Glutamatergic neuron (in vitro differentiated cells): ENCODE measurements at places on chromosomes 12 and 14.

- no peak overlapping the region for H3K4me3 ChIP-seq
- peaks cover 10% of the 10 kb centered on the region for H3K27me3 ChIP-seq
- no peak for DNase-seq
- H3K27ac ChIP-seq = no peak overlapping the region
- H3K4me1 ChIP-seq = peaks cover 21% of the 10 kb centered on the region
Observed at GRCh38 chr12:32292151-32292550, 107.2 kb upstream of the FGD4 start.

GRCh38 chr12:57404966-57405640 is 25.7 kb downstream of the R3HDM2 start:
- DNase-seq = no peak
- no peak overlapping the region for H3K27ac ChIP-seq
- H3K4me1 ChIP-seq = peaks cover 7% of the 10 kb centered on the region
- no peaks in the 10 kb centered on the region for H3K27me3 ChIP-seq
- H3K4me3 ChIP-seq = no peak overlapping the region
- no peaks in the 10 kb centered on the region for H3K36me3 ChIP-seq

GRCh38 chr12:39972119-39972518 is 133.8 kb downstream of the SLC2A13 start:
- no peak overlapping the region for H3K4me3 ChIP-seq
- H3K27ac ChIP-seq = no peak overlapping the region
- H3K27me3 ChIP-seq = peaks cover 2% of the 10 kb centered on the region
- H3K36me3 ChIP-seq = peaks cover 4% of the 10 kb centered on the region
- DNase-seq = no peak

DNA sequence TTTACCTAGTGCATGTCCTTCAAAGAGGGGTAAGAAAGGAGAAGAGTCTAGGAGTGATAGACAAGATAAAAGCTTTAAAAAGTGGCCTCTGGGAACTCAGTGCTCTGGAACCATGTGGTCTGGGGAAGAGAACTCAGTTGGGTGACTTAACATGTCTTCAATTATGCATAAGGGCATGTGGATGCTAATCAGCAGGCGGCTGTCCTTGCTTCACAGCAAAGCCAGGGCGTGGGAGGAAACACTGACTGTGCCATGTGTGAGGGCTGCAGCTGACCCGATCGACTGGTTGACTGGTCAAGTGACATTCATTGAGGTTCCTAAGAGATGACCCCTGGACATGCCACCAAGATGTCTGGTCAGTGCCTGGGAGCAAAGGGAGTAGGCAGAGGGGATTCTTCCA is 1053.8 kb downstream of the BCL11B start:
- H3K27me3 ChIP-seq = no peaks in the 10 kb centered on the region
- DNase-seq = no peak
- no peaks in the 10 kb centered on the region for H3K36me3 ChIP-seq

GRCh38 chr12:123444092-123445026 is 7.9 kb upstream of the RILPL2 start:
- H3K4me3 ChIP-seq = no peak overlapping the region
- H3K27me3 ChIP-seq = no peaks in the 10 kb centered on the region
- H3K36me3 ChIP-seq = no peaks in the 10 kb centered on the region
- no peak overlapping the region for H3K27ac ChIP-seq

- DNase-seq = no peak
- H3K27ac ChIP-seq = no peak overlapping the region
- no peak overlapping the region for H3K4me3 ChIP-seq
- peaks cover 5% of the 10 kb centered on the region for H3K27me3 ChIP-seq
Observed at GRCh38 chr14:100073576-100074430, 8.6 kb downstream of the EVL start.

GRCh38 chr14:103894723-103895059 is 33.6 kb upstream of the TDRD9 start:
- H3K27me3 ChIP-seq = peaks cover 14% of the 10 kb centered on the region
- no peak overlapping the region for H3K4me3 ChIP-seq
- H3K36me3 ChIP-seq = peaks cover 13% of the 10 kb centered on the region
- H3K27ac ChIP-seq = no peak overlapping the region

GRCh38 chr14:44589180-44589579 is 82.1 kb upstream of the FSCB start:
- H3K27me3 ChIP-seq = no peaks in the 10 kb centered on the region
- H3K27ac ChIP-seq = no peak overlapping the region
- H3K4me1 ChIP-seq = no peaks in the 10 kb centered on the region
- H3K36me3 ChIP-seq = no peaks in the 10 kb centered on the region
- no peak overlapping the region for H3K4me3 ChIP-seq

DNA sequence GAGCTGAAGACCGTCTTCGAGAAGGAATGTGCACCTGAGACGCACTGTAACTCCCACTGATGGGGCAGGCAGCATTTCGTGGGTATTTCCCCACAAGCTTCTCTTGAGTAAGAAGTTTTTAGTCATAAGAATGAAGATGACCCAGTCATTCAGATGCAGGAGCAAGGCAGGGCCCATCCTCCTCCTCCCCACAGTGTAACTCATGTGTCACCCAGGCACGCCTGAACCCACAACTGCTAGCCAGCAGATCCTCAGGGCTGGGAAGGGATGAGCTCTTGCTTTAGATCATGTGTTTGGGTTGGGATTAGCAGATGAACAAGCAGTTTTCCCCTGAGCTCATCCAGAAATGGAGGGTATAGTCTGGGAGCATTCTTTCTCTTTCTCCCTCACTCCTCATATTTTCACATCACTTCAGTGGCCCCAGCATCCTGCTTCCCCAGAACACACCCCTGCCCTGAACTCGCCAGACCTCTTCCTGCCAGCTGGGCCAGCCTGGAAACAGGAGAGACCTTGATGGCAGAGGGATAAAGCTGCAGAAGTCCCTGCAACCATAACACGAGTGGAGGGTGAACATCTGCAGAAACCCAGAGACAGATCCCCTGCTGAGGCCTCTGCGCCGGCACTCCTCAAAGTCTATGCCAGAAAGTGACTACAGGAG is 73.3 kb downstream of the B4GALNT3 start:
- H3K4me3 ChIP-seq = no peak overlapping the region
- H3K27ac ChIP-seq = no peak overlapping the region
- peaks cover 5% of the 10 kb centered on the region for H3K27me3 ChIP-seq
- peaks cover 22% of the 10 kb centered on the region for H3K36me3 ChIP-seq
- no peak for DNase-seq

- DNase-seq = no peak
- H3K27me3 ChIP-seq = no peaks in the 10 kb centered on the region
- H3K27ac ChIP-seq = no peak overlapping the region
Observed at GRCh38 chr12:78963439-78964227, 99.1 kb downstream of the SYT1 start.

DNA sequence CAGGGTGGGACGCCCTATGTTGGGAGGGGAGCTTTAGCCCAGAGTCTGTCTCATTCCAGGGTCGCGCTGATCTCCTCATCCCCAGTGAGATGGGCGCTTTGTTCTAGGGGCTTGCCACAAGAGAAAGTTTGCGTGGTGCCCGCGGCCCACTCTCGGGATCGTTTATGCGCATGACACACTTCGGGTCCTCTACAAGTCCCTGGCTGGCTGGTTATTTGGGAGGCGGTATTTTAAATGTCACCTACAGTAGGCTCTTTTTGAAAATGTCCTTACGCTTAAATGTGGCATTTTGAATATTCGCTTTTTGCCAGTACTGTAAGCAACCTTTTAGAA is 541 bp downstream of the GOLT1B start:
- DNase-seq = no peak
- H3K4me1 ChIP-seq = peaks cover 2% of the 10 kb centered on the region
- H3K27me3 ChIP-seq = peaks cover 1% of the 10 kb centered on the region
- H3K27ac ChIP-seq = no peak overlapping the region

DNA sequence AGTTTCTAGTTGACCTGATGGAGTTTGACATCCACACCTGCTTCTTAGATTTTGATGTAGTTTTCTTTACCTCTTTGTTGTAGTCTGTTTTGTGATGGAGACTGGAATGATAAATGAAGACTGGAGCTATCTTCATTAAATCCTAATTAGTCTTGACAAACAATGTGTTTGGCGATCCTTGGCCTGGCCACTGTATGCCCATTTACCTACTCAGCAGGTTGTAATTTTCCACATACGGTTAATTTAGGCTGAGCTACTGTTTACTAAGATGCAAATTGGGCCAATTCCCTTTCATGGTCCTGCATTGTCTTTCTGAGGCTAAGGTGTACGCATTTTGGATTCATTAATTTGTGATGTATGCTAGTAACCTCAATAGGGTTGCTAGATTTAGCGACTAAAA is at the start of gene TAS2R7:
TSS of gene TAS2R7 (minus strand) at position 41 of the 400 bp plus-strand sequence. CDS start 57 bp downstream, outside the sequence.
- no peaks in the 10 kb centered on the region for H3K27me3 ChIP-seq
- H3K27ac ChIP-seq = no peak within 1 kb of the TSS
- no peaks in the 10 kb centered on the region for H3K4me1 ChIP-seq
- DNase-seq = no peak
